Glutamatergic neuron (in vitro differentiated cells): ENCODE measurements at places on chromosomes 1 and 21.

- no peak for DNase-seq
- H3K4me1 ChIP-seq, result peaks cover 37% of the 10 kb centered on the region
- no peaks in the 10 kb centered on the region for H3K36me3 ChIP-seq
- peaks cover 5% of the 10 kb centered on the region for H3K27me3 ChIP-seq
- peak overlapping the region; percentile 88 for H3K27ac ChIP-seq
These were observed 49.7 kb upstream of the MACF1 start for GRCh38 chr1:39154553-39155421.

DNA sequence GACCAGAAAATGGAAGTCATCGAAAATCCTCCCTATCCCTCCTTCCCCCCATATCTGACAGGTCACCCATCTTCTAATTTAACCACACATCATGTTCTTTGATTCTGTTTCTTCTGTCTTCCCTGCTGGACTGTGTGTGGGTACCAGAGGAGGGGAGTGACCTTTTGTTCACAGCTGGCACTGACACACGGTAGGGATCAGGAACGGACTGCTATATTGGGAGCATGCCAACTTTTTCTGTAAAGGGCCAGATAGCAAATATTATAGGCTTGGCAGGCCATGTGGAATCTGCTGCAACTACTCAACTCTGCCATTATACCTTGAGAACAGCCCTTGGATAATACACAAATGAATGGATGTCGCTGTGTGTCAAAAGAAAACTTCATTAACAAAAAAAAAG, 7.5 kb upstream of the TOMM20 start:
- H3K4me1 ChIP-seq, result no peaks in the 10 kb centered on the region
- DNase-seq, result no peak
- peaks cover 2% of the 10 kb centered on the region for H3K27me3 ChIP-seq
- H3K27ac ChIP-seq, result no peak overlapping the region

DNA sequence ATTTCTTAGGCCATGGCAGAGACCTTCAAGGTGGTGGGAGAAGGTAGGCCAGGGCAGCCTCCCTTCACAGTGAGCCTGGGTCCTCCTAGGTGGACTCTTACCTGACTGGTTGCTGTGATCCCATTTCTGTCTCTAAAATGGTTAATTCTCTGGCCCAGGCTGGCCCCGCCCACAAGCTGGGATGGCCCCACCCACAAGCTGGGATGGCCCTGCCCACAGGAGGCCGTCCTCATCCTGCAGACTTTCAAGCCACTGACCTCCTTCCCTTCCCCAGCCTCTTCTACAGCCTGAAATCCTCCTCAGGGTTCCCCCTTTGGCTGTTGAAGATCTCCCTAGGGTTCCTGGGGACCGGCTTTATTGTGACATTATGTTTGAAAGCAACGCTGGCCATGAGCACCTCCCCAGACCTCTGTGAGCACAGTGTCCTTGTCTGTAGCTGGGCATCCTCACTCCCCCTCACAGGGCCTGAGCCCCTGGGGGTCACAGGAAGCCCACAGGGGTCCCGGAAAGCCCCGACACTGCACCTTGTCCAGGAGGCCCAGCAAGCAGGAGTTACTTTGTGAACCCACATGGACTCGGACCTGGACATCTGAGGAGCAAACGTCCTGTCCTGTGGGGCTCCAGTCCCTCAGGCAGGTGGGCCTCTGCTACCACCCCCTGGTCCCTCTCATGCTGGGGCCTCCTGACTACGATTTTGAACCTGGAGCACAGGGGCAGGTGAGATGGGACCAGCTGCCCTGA, 621.7 kb downstream of the MATN1 start:
- H3K27me3 ChIP-seq, result peaks cover 9% of the 10 kb centered on the region
- H3K36me3 ChIP-seq, result peaks cover 7% of the 10 kb centered on the region
- peak; percentile 41 for DNase-seq
- H3K27ac ChIP-seq, result no peak overlapping the region

- no peaks in the 10 kb centered on the region for H3K36me3 ChIP-seq
- peaks cover 6% of the 10 kb centered on the region for H3K27me3 ChIP-seq
- H3K4me1 ChIP-seq, result no peaks in the 10 kb centered on the region
These were observed 22.1 kb upstream of the FAM43B start for GRCh38 chr1:20530306-20530705.

GRCh38 chr21:19353256-19353655, 949.7 kb upstream of the TMPRSS15 start:
- no peak for DNase-seq
- H3K4me1 ChIP-seq, result no peaks in the 10 kb centered on the region
- H3K27me3 ChIP-seq, result no peaks in the 10 kb centered on the region
- no peak overlapping the region for H3K27ac ChIP-seq
- H3K4me3 ChIP-seq, result no peak overlapping the region
